ENCODE measurements at places on chromosomes 12 and 14. TPM values are rescaled to one million over a fixed set of nuclear protein-coding genes. Genes with fewer than 3 reads are reported as not detected.
A peak's percentile ranks its signal among the peaks of the same experiment; 100 is the strongest.

Gene NFE2
- 0.17 TPM for total RNA-seq

GRCh38 chr12:105330931-105331804, 677 bp downstream of the C12orf75 start:
- DNase-seq: no peak

DNA sequence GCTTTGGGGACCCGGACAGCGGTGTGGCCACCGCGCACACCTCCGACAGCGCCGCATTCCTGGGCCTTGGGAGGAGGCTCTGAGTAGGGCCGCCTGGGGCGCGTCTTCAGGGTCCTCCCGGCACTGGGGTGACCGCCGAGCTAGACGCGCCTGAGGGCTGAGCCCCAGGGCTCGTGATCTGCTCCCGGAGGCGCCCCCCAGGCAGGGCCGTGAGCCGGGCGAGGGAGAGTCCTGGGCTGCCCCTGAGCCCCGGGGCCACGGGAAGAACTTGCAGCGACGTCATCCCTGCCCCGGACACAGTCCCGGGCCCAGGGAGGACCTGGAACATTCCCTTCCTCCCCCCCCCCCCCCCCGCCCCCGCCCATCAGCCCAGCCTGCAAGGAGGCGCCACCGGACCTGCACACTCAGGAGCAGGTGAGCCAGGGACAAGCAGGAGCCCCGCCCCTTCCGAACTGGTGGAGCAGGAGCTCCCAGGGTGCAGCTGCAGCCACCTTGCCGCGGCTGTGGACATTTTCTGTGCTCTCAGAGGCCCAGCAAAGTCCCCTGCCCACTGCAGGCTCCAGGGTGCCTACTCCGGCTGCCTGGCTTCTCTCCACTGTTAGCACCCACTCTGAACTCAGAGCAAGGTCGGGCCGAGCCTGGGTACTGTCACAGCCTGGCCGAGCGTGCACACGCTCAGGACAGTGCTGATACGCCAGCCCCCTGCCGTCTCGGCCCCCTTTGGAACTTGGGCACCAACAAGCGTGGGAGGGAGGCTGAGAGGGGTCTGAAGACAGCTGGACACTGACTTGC, 50.7 kb downstream of the A2M start:
- peak; percentile 23 for DNase-seq

- DNase-seq: no peak
Observed at GRCh38 chr12:103548622-103549601, 38.2 kb upstream of the STAB2 start.

DNA sequence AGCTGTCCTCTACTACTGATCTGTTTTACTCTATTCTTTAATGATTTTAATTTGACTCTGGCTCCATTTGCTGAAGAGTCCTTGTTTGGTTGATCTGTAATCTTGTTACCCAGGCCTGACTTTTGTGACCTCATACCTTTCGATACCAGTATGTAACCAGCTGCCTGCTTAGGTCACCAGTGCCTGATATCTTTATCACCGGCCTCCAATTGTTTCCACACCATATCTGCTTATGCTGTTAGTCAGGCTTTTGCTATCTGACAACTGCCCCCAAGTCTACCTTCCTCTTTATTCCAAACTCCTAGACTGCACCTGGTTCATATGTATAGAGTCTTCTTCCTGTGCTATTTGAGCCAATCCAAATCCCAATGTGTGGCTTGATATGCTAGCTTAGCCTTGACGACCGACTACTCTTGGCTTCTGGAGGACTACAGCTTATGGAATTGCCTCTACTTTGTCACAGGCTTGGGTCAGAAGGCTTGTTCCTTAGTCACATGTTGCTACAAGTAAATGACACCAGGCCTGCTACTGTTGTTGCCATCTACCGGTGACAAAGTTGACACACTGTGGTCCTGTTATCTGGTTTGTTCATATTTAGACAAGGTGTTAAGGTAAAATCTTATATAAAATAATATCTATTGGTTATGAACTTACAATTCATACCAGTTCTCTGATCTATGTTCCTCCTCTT, 193.9 kb downstream of the TRHDE start:
- no peak for DNase-seq

- no peak for DNase-seq
Observed at GRCh38 chr12:6979021-6979420, 8.3 kb downstream of the EMG1 start.
